ENCODE measurements at places on chromosomes 2 and 18.
A peak's percentile ranks its signal among the peaks of the same experiment; 100 is the strongest.

DNA sequence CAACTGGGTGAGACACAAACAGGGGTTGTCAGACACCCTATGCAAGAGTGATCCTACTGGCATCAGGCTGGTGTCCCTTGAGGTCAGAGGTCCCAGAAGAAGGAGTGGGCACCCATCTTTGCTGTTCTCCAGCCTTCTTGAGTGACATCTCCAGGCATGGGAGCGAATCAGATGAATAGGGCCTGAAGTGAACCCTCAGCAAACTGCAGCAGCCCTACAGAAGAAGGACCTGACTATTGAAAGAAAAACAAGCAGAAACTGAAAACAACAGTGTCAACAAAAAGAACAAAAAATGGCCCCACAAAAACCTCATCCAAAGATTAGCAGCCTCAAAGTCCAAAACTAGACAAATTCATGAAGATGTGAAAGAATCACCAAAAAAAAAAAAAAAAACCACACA is 1229.7 kb upstream of the CRIM1 start:
- DNase-seq = no peak

- DNase-seq = no peak
These were observed 3.6 kb upstream of the IL1A start for GRCh38 chr2:112787729-112788393.

- no peak for DNase-seq
These were observed 6.8 kb upstream of the TEX51 start for GRCh38 chr2:126891681-126892500.

DNA sequence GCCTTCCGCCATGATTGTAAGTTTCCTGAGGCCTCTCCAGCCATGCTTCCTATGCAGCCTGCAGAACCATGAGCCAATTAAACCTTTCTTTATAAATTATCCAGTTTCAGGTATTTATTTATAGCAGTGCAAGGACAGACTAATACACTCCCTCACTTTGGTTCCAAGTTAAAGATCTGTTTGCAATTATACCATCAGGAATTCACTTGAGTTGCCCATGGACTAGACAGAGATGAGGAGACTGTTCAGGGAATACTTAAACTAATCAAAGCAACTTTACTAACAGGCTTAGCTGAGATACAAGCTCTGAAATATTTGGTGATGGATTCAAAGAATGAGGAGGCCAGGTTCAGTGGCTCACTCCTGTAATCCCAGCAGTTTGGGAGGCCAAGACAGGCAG is 190.0 kb downstream of the MTCL1 start:
- no peak for DNase-seq

DNA sequence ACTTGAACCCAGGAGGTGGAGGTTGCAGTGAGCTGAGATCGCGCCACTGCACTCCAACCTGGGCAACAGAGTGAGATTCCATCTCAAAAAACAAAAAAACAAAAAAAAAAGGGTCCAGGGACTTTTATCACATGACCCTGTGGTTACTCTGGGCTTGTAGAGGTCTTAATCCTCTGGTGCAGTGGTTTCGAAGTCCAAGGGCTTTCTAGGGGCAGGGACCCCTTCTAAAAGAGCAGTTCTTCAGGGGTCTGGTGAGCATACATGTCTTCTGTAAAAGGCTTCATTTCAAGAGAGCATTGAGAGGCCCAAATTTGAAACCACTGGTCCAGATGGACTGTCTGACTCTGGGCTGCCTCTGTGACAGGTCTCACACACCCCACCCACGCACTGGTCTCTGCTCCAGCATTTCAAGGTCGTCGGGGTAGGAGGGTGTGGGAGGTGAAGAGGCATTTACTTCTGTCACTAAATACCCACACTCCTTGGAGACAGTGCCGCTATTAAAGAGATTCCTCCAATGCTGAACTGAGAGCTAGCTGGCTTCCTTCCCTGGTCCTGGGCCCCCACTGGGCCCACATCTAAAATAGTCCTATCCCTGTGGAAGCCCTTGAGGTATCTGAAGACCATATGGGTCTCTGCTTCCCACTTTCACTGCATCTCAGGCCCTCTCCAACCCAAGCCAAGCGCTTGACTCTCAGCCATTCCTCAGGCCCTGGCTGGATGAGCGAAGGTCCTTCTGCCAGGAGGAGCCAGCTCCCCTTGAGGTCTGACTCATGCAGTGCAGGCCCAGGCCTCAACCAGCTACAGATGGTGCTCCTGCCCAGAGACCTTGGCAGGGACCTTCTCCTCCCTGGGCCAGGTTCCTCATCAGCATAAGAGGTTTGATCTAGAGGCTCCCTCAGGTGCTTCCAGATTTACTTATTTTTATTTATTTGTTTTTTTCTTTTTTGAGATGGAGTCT is 44.8 kb downstream of the PAX8 start:
- no peak for DNase-seq

- DNase-seq = no peak
These were observed 109.8 kb downstream of the BABAM2 start for GRCh38 chr2:28000287-28000686.

- peak; percentile 35 for DNase-seq
These were observed 3.6 kb upstream of the OTOS start for GRCh38 chr2:240143801-240144648.

- peak; percentile 18 for DNase-seq
These were observed 67.3 kb upstream of the UPP2 start for GRCh38 chr2:158034198-158034866.

GRCh38 chr2:222451224-222451674 is 26.9 kb downstream of the SGPP2 start:
- DNase-seq = no peak

DNA sequence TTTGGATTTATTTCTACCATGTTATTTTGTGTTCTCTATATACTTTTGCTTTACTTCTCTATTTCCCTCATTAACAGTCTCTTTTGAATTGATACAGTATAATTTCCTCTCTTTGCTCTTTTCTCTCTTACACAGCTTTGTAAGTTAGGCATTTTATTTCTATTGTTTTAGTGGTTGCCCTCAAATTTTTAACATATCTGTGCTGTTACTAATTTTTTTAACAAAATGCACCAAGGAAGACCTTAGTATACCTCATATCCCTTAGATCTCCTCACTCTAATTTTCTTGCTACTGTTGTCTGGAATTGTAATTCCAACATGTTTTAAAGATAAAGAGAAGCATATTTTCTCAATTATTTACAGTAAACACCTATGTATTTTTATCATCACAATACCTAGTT is 416.8 kb upstream of the SLC14A2 start:
- no peak for DNase-seq

GRCh38 chr18:7787339-7787738 is 220.2 kb downstream of the PTPRM start:
- DNase-seq = peak; percentile 73

GRCh38 chr2:222859786-222860612 is 837 bp upstream of the ACSL3 start:
- DNase-seq = peak; percentile 41

- DNase-seq = no peak
These were observed 436.9 kb downstream of the ZNF516 start for GRCh38 chr18:76058146-76058545.

DNA sequence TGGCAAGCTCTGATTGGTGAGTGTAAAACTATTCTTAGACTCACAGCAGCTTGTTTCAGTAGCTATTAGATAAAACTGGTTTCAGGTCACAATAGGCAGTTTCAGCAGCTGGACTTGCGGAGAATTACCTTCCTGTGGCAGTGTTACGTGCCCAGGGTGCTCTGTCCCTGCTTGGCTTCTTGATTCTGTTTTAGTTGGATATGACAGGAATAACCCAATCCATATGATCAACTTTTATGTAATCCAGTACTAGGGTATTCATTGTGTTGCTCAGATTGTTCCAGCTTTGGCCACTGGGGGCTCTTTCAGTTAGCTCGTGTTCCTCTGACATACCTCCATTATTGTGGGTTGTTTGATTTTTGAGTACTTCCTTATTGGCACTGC is 43.1 kb downstream of the INPP4A start:
- no peak for DNase-seq

Data from thymus (tissue), 14 donors.